ENCODE measurements at places on chromosomes 5 and 9. TPM values are rescaled to one million over a fixed set of nuclear protein-coding genes. Genes with fewer than 3 reads are reported as not detected.

GRCh38 chr5:130964231-130965202, 200.5 kb downstream of the HINT1 start:
- no peak for ATAC-seq

Gene GPX8
- 129 TPM for total RNA-seq

DNA sequence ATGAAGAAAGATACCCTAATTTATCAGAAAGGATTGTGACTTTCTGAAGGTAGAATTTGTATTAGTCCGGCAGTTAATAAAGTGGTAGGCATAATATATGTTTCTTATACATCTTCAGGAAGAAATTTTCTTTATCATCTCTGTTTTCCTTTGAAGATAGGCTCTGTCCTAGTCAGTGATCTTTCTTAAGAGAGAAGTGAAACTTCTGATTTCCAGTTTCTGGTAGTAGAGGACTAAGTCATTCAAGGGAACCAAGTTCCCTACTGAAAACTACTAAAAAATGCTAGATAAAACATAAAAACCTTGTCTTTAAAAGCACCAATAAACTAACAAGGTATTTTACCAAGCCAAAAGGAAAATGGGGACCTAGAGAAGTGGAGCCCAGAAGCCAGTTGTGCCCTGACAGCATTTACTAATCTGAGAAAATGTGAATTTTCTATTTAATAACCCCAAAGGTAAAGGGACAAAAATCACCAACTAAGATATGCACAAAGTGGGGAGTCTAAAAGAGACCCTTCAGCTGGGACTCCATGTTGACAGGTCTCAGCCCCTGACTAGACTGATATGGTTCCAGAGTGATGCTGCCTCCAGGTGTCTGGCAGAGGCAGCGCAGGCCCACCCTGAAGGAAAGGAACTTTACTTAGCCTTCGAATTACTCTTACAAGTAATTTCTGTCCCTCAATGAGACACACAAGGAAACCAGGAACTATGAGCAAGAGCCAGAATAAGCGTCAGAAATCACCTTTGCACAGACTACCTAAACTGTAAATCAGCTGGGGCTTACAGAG, 72.7 kb downstream of the FAM78A start:
- no peak for ATAC-seq

Gene FUBP3
- 32.5 TPM for total RNA-seq

DNA sequence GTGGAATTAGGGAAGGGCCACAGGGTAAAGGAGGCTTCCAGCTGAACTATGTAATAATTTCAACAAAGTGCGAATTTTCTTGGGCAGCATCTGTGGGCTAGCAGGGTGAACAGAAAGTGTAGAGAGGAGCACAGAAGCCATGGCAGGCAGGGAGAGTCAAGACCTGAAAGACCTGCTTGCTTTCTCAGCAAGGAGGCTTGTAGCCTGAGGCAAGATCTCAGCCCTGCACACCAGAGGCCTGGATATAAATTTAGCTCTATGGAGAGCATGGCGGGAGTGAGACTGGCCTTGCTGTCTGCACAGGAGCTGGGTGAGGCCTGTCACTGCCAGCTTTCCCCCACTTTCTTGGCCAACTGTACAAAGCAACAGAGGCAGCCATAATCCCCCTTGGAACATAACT, 32.1 kb upstream of the SH3TC2 start:
- ATAC-seq = no peak

Measured in motor neuron (in vitro differentiated cells).